ENCODE measurements at places on chromosomes 12 and 14. TPM values are rescaled to one million over a fixed set of nuclear protein-coding genes. Genes with fewer than 3 reads are reported as not detected.

DNA sequence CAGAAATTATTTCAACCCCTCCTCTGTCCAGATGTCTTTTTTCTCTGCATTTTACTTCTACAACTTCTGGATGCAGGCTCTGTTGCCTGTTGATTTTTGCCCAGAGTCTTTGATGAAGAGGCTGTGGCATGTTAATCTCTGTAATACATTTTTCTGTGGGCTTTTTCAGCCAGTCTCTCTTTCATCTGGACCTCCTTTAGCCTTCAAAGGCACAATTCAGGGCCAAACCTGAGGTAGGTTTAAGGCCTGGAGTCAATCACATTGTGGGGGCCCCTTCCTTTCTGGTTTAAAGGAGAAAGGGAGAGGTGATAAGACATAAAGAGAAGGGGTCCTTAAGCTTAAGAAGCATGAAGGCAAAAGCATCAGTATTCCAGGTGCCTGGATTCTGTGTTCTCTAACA, 553.7 kb downstream of the FLRT2 start:
- no peak for DNase-seq

DNA sequence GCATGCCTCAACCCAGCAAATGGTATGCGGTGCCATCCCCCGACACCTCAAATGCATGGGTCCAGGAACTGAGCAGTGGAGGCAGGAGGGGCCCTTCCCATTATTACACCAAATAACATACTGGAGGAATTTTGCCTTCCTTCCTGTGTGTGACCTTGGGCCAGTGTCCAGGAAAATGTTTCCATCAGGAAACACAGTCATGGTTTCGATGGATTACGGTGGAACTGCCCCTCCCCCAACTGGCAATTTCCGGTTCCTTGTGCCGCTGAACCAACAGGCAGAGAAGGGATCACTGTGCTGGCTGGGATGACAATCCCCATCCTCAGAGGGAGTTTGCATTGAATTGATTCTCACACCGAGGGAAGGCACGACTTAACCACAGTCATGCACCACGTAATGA, 9.1 kb upstream of the CDC42BPB start:
- DNase-seq, result no peak

DNA sequence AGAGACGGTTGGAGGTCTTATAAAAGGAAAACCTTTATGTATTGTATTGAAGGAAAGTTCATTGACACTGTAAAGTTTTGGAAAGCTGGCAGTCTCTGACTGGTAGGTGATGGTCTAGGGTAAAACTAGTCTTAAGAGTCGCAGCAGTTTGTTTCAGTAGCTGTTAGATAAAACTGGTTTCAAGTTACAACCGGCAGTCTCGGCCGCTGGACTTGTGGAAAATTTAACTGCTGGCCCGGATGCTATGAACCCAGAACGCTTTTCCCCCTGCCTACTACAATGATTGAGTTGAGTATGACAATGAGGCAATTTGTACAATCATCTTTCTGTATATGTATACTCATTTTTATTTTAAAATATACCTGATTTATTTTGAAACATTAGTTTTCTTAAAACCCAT, 1426.9 kb downstream of the AACS start:
- no peak for DNase-seq

- DNase-seq, result no peak
Observed at GRCh38 chr12:111033281-111034082, 113.1 kb upstream of the MYL2 start.

DNA sequence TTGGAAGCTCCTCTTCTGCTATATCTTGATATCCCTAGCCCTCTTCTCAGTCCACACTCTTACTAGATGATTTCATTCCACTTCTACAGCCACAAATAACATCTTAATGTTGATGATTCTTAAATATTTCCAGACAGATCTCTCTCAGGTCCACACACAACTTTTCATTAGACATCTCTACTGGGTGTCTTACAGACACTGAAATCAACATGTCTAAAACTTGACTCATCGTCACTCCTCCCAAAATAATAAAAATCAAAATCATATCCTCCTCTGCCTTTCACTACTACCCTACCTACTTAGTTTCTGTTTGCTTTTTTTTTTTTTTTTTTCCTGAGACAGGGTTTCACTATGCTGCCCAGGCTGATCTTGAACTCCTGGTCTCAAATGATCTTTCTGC, 11.9 kb downstream of the PRDM4 start:
- no peak for DNase-seq

DNA sequence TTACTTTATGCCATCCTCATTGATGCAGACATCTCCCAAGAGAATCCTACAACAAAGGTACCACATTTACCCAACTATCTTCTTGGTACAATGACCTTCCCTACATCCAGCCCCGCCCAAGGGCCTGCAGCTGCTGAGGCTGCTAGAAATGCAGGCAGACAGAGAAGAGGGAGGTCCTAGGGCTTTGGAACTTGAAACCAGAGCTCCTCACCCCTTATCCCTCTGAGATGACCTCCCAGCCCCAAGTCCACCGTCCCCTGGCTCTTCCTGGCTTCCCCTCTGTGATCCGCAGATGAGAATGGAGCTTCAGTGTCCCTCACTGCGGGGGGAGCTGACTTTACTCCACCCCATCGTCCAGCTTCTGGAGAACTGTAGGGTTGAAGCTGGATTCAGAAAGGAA, 1.6 kb upstream of the TNFRSF1A start:
- DNase-seq, result no peak

GRCh38 chr14:101194373-101195308, 291.1 kb upstream of the RTL1 start:
- DNase-seq, result no peak

GRCh38 chr12:104276273-104277131, 27.0 kb upstream of the EID3 start:
- no peak for DNase-seq

DNA sequence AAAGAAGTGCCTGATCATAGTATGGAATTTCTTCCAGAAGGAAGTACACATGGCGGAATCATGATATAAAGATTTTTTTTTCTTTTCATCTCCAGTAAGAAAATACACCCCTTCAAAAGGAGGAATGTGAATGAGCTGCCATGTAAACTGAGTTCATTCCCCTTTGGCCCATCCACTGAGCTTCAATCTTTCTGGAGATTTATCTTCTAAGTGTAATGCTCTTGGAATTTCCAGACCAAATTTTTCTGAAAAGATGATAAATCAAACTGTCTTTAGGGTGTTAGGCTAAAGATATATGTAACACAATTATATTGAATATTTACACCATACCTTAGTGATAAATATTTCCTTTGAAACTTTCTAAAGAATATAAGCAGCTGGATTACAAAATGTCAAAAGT, 5.2 kb downstream of the DCN start:
- no peak for DNase-seq

- no peak for DNase-seq
Observed at GRCh38 chr12:49355913-49356312, 9.2 kb downstream of the DNAJC22 start.

GRCh38 chr12:106238146-106238545, 9.7 kb downstream of the CKAP4 start:
- DNase-seq, result no peak

DNA sequence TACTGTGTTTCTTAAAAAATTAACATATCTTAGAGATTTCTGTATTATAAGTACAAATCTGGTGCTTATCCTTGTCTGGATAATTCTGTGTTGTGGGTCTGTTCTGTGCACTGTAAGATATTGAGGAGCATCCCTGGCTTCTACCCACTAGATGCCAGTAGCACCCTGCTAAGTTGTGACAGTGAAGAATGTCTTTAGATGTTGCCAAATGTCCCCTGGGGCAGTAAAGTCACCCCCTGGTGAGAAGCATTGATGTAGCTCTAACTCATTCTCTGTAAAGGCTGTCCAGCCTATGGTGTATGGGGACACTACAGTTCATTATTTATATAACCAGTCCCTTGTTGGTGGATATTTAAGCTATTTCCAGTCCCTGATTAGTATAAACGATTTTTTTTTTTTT, 31.4 kb downstream of the MAP1LC3B2 start:
- no peak for DNase-seq

DNA sequence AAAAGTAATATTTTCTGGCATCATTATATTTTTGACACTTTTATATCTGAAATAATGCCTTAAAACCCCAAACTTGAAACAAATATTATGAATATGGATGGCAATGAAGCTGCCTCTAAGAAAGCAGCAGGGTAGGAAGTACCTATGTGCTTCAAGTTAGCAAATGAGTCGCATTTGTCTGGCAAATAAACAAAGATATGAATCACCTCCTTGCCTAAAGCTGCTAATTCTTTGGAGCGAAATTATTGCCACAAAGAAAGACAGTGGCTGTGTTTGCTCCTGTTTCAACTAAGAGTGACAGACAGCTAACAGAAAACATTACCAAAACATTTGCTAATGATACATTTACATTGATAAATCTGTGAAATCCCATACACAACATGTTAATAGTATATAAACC, 854.9 kb downstream of the RPS29 start:
- no peak for DNase-seq

DNA sequence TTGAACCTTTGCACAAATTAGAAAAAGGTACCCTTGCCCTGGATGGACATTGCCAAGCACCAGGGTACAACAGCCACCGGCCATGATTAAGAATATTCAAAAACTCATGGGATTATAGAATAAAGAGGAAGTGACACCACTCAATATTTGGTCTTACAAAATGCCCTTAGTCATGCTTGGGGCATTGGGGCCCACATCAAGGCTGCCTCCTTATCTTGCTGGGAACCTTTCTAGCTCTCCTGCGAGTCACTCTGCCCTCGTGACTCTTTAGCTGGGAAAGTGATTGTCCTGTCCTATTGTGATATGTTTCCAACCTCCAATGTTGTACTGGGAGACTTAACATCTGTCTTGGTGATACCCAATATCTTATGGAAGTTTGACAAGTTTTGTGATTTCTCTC, 57.8 kb downstream of the GTF2A1 start:
- DNase-seq, result no peak

- no peak for DNase-seq
Observed at GRCh38 chr12:116594325-116595038, 35.3 kb downstream of the MAP1LC3B2 start.

GRCh38 chr14:68511129-68512047, 281.5 kb downstream of the ZFP36L1 start:
- DNase-seq, result no peak

DNA sequence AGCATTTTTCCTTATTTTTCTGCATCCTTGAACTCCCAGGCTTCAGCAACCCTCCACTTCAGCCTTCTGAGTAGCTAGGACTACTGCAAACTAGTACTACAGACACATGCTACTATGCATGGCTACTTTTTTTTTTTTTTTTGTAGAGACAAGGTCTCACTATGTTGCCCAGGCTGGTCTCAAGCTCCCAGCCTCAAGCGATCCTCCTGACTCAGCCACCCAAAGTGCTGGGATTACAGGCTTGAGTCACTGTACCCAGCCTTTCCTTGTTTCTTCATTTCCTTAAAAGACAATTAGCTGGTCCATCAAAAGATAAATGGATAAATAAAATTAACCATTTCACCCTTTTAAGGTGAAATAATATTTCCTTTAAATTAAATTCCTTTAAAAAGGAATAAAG, 205.8 kb downstream of the SPTSSA start:
- DNase-seq, result no peak

DNA sequence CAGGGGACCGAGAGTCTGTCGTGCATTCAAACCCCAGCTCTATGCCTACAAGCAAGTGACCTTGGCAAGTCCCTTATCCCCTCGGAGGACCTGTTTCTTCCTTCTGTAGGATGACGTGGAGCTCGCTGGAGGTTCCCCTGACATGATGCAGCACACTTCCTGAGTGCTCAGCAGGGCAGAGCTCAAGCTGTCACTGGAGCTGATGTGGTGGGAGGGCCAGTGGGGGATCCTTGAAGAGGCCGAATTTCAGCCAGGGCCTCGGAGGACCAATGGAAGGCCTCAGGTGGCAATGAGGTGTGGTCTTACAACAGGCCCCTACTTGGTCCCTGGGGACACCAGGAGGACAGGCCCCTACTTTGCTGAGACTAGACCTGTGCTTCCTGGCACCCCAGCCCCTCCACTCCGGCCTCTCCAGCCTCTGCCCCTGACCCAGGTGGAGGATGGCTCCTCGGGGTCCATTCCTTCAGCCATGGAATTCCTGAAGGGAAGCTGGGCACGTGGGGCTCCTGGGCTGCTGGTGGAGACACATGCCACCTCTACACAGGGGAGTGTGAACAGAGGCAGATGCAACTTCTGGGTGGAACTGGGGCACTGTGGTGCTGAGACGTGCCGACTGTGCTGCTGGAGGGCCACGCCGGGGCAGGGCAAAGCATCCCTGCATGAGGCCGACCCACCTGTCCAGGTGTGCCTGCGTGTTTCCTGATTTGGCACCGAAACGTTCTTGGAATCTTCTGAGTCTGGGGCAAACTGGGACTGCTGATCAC, 18.7 kb upstream of the KIF26A start:
- no peak for DNase-seq

DNA sequence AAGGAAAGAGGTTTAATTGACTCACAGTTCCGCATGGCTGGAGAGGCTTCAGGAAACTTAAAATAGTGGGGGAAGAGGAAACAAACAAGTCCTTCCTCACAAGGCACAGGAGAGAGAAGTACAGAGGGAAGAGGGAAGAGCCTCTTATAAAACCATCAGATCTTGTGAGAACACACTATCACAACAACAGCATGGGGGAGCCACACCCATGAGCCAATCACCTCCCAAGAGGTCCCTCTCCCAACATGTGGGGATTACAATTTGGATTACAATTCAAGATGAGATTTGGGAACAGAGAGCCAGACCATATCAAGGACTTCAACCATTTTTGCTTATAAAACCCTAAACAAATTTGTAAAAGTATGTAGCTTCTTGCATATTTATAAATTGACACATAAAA, 45.8 kb downstream of the SLCO1C1 start:
- DNase-seq, result no peak

DNA sequence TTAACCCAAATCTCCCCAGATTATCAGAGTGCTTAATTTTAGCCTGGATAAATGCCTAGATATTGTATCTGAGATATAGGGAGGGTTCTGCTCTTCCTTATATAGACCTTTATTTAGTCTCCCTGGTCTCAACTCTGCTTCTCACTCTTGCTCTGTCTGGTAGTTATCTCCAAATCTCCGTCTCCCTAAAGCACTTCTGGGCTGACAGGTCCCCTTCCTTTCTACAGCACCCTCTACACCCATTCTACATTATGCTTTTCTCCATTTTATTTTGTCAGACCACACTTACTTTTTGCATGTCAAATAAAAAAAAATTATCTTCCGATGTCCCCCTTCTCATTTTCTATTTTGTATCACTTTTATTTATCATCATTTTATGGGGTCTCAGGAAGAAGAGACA, 2.0 kb upstream of the ERC1 start:
- DNase-seq, result no peak

- no peak for DNase-seq
Observed at GRCh38 chr12:122989874-122990419, 9.5 kb downstream of the ARL6IP4 start.

GRCh38 chr12:105040476-105040875, 43.8 kb downstream of the ALDH1L2 start:
- DNase-seq, result no peak

- DNase-seq, result no peak
Observed at GRCh38 chr12:96044943-96045290, 9.5 kb upstream of the LTA4H start.

- DNase-seq, result no peak
Observed at GRCh38 chr14:31232081-31232480, 24.5 kb upstream of the HECTD1 start.

The PPM1H gene
- total RNA-seq, result 9.6 TPM

The IL31 gene
- total RNA-seq, result not detected

The DHH gene
- total RNA-seq, result not detected

The HNF1A gene
- total RNA-seq, result not detected

The CCDC184 gene
- total RNA-seq, result 11.9 TPM

The LPAR5 gene
- total RNA-seq, result not detected

The RALGAPA1 gene
- total RNA-seq, result 19.9 TPM

The RNASE2 gene
- not detected for total RNA-seq

The CHST11 gene
- total RNA-seq, result 0.71 TPM

The PTPRB gene
- 4.5 TPM for total RNA-seq

The CDCA3 gene
- total RNA-seq, result 143 TPM

The AQP5 gene
- not detected for total RNA-seq

The SEC23A gene
- 149 TPM for total RNA-seq

The RDH16 gene
- 0.05 TPM for total RNA-seq

The PROX2 gene
- not detected for total RNA-seq

All from SJSA1 (cell line).